Activated naive CD8-positive, alpha-beta T cell treated with anti-CD3 and anti-CD28 coated beads, Interleukin-2, amount 10 ng/mL, durations not matched to agents 7 days and 5 days (primary cell): ENCODE measurements at places on chromosomes 5 and 9.

DNA sequence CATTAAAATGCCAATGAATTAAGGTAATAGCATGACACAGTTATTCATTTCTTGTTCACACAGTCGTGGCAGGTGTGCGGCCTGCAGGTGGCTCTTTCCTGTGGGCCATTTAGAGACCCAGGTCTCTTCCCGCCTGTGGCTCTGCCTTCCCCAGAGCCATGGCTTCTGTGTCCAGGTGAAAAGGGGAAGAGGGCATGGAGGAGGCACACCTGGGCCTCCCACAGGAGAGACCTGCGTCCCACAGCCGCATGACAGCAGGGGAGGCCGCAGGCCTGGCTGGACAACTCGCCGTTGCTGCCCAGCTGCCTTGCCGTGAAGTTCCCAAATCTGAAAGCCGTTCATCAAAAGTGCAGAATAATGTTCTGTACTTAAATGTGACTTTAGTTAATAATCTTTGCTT is 14.4 kb upstream of the PLEKHG4B start:
- DNase-seq, result no peak

- DNase-seq, result no peak
Measured at GRCh38 chr5:176503496-176503895, 33.7 kb downstream of the RNF44 start.

- DNase-seq, result no peak
Measured at GRCh38 chr9:110126986-110127864, 80.7 kb downstream of the C9orf152 start.

GRCh38 chr9:107067739-107068416 is 204.9 kb downstream of the ZNF462 start:
- DNase-seq, result no peak

- DNase-seq, result peak; percentile 8
Measured at GRCh38 chr5:1538741-1539392, 15.1 kb upstream of the LPCAT1 start.

DNA sequence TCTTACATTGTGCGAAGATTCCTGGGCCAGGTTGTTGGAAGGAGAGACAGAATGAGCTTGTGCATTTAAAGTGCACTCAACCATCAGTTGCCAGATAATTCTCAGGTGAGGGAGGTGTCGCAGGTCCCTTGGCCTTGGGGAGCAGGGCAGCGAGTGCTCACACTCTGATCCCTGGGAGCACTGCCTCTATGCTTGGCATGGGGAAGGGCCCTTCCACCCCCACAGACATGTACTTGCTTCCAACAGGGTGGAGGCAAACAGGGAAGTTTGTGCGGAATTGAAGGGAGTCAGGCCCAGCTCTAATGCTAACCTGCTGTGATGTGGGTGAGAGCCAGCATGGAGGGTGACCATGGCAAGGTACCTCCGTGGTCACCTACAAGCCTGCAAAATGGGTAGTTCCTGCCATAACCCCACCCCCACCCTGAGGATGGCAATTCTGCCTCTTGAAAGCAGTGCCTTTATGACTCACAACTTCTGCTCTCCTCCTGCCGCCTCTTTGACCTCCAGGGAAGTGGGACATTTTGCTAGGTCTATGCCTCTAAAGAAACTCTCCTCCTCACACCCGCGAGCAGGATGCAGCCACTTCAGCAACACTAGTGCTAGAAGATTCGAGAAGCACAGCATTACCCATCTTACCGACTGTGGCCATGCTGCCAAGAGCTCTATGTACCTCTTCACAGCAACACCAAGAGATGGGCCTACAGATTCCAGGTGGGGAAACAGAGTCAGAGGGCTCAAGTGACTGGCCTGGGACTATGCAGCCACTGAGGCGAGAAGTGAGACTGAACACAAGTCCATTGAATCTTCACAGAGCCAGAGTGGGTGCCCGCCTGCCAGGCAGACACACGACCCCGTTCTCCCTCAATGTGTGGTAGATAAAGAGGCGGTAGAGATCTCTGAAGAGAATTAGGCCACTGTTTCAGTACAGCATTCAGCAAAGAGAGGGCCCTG is 22.1 kb upstream of the SLC25A51 start:
- no peak for DNase-seq

- no peak for DNase-seq
Measured at GRCh38 chr9:75047506-75047905, 19.4 kb upstream of the CARNMT1 start.

DNA sequence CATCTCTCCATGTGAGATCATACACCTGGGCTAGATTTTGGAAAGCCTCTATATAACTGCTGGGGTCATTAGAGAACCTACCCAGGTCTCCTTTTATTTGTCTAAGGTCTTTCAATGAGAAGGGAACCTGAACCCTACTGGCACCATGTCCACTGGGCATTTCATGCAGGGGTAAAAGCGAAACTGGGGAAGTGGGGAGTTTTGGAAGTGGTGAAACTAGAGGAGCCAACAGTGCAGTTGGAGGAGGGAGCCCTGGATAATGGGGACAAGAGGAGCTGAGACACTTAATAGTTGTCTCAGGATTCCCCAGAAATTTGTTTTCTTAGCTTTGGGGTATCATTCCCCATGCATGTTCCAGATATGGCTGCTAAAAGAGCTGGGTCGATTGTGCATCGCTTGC is 169.0 kb upstream of the NREP start:
- DNase-seq, result no peak

- DNase-seq, result no peak
Measured at GRCh38 chr9:89360465-89360864, 42.2 kb downstream of the SECISBP2 start.

- DNase-seq, result no peak
Measured at GRCh38 chr5:40599676-40600075, 80.0 kb upstream of the PTGER4 start.

- no peak for DNase-seq
Measured at GRCh38 chr5:54514291-54514690, 3.3 kb upstream of the SNX18 start.

DNA sequence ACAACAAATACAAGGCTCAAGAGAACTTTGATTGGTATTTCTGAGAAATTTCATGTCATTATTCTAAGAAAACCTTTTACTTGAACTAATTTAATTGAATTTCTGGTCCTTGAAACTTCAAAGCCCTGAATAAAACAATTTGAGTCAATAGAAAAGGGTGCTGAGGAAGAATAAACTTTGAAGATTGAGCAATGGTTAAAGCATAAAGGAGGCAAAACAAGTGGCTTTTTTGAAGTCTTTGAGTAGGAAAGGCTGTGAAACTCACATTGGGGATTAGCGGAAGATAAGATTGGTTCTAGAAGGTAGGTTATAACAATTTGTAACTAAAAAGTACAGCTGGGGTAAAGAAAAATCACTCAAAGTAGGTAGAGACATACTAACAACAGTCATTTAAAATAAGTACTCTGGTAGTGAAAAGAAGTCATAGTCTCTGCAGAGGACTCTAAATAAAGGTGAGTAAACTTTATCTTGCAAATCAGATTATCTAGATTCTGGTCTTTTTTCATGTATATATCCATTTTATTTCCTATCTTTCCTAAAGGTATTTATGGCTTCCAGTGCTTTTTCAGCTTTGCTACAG is 6.4 kb upstream of the PLPP1 start:
- no peak for DNase-seq

DNA sequence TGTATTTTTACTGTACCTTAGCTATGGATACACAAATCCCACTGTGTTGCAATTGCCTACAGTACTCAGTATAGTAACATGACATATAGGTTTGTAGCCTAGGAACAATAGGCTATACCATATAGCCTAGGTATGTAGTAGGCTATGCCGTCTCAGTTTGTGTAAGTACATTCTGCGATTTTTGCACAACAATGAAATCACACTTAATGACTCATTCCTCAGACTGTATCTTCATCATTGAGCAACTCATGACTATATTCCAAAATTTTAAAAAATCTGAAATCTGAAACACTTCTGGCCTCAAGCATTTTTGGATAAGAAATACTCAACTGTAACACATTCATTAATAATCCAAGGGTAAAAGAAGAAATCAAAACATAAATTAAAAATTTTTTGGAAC is 666.8 kb upstream of the GRAMD2B start:
- no peak for DNase-seq

DNA sequence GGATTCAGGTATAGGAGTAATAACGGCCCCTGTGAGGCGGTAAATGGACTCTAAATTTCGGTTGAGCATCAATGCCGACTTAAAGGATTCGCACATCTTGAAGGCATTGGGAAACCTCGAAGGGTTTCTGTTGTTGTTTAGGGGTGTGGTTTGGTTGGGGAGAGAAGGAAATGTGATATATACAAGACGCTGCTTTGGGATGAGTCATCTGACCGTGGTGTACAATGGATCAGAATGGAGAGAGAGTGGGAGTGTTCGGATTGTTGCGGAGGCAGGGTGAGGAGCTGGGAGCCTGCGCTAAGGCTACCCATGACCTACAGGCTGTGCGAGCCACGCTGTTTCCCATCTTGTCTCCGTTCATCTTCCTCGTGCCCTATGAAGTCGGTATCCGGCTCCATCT is 60.4 kb upstream of the ERCC6L2 start:
- no peak for DNase-seq

DNA sequence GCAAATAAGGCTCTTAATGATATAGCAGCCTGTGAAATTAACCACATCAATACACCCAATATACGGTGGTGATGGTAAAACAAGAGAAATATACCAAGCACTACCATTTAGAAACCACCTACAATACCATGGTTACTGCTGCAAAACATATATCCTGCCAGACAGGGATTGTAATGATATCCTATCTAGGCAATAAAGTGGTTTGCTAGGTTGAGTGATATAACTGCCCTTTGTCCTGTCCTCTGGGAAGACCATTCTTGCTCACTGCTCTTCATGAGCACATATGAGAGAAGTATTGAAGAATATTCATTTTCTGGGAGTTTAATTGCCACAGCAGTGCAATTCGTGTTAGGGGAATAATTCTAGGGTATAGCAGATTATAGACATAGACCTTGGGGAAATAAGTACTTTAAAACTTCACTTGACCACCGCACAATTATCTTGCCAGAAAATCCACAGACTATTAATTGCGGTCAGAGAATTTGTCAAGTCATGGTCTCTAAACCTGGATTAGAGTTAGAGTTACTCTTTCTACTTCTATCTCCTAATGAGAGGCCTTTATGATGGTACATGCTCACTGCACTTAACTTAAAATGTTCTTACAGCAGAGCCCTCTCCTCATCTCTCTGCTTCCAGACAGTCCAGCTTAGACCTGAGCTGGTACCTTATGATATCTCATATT is 413.0 kb downstream of the ZNF608 start:
- DNase-seq, result no peak

DNA sequence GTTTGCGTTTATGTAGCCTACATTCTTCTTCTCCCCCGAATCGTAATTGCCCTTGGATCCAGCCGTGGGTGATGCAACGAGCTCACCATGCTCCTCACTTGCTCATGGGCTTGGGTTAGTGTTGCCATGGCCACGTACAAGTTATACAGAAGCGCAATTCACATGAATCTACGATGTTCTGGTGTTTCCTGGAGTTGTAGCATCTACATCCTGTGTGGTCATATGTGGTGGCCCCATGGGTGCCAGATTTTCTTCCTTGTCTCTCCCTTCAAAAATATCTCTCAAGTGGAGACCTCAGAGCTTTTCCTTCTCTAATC is 115.3 kb downstream of the TLE4 start:
- peak; percentile 55 for DNase-seq

DNA sequence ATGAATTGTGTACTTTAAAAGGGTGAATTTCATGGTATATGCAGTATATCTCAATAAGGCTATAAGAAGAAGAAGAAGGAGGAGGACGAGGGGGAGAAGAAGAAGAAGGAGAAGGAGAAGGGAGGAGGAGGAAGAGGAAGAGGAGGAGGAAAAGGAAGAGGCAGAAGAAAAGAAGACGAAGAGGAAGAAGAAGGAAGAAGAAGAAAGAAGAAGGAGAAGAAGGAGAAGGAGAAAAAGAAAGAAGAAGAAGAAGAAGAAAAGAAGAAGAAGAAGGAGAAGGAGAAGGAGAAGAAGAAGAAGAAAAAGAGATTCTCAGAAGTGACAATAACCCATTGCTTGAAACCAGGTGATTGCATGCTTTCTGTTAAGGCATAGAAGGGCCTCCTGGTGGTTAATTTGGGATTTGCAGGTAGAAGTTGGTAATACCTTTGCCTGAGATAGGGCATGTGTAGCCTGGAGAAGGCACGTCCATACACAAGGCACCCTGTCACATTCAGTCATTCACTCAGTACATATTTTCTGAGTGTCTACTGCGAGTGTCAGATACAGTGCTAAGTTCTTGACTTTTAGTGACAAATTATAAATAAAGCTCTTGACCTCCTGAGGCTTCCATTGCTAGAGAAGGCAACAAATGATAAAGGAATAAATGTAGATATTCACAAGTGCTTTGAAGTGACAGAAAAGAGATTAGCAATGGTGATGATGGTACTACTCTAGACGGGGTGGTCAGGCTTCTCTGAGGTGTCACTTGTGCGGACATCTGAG is 231.3 kb downstream of the NPR3 start:
- DNase-seq, result no peak

GRCh38 chr5:12177225-12177624 is 273.0 kb upstream of the CTNND2 start:
- DNase-seq, result no peak

GRCh38 chr9:90301277-90301653 is 341.4 kb downstream of the DIRAS2 start:
- DNase-seq, result no peak

DNA sequence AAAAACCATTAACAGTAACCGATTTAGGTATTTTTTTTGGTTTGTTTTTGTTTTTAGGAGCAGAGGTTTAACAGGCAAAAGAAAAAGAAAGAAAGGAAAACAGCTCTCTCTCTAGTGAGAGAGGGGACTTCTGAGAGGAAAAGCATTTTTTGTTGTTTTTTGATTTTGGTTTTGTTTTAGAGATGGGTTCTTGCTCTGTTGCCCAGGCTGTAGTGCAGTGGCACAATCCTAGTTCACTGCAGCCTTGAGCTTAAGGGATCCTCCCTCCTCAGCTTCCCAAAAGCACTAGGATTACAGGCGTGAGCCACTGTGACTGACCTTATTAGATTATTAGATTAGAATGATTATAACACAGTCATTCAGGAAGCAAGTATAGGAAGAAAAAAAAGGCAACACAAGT is 10.1 kb downstream of the USP20 start:
- no peak for DNase-seq

- DNase-seq, result no peak
Measured at GRCh38 chr5:62065050-62065449, 241.0 kb upstream of the KIF2A start.

DNA sequence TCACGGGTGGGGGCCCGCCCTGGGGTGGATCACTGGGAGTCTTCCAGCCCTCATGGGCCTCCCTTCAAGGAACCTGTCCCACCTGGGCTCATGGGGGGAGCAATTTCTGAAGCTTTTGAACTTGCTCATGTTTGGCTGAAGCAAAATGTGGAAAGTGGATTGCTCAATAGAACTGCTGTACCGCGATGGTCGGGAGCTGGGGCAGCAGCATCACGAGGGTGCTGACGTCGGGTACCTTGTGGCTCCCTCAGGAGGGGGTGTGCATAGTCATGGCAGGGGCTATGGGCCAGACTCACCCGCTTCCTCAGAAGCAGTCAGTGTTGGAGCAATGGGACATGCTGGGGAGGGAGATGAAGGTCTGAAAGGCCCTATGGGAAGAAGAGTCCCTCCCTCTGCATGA is 57.9 kb downstream of the PRRT1B start:
- DNase-seq, result no peak

- DNase-seq, result no peak
Measured at GRCh38 chr9:8074713-8075286, 275.2 kb upstream of the DMAC1 start.
